ENCODE measurements at places on chromosomes 1 and 21.

GRCh38 chr1:21522525-21523038, 13.4 kb downstream of the ALPL start:
- no peak for DNase-seq

DNA sequence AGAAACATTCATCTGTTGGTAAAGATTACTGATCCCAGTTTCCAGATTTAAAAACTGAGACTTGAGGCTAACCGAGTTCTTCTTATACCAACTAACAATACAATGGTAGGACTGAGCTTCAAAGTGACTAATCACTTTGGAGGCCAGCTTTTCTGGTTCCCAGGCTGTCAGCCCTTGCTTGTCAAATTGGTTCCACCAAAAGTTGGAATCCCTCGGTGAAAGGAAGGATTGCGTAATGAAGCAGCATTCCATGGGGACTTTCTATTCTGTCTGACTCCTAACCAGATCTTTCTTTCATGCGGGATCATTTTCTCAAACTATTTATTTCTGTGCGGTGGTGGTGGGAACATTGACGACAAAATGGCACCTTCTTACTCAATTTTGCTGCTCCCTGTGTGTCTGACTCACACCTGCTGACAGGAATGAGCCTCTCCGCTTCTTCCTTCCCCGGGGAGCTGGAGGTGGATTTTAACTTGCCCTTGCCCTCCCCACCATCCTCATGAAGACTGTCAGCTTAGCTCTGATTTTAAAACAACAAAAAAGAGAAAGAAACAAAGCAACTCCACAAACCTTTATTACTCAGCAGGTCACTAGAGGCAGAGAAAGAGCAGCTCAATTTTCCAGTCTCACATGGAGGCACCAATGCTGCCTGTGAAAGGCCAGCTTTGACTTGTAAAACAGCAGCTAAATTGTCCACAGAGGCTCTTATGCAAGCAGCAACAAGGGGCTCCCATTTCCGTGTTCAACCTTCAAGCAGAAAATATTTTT, 32.9 kb upstream of the RASAL2 start:
- peak; percentile 68 for DNase-seq

DNA sequence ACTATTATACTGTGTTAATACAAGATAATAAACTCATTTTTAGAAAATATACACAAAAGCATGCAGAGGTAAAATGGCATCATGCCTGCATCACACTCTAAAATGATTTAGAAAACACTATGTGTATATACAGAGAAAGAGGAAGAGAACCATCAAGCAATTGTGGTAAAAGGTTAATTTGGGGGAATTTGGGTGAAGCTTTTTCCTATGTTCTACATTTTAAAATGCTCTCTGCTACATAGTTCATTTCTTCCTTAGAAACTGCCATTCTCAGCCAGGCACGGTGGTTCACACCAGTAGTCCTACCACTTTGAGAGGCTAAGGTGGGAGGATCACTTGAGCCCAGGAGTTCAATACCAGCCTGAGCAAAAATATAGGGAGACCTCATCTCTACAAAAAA, 44.1 kb downstream of the GON4L start:
- no peak for DNase-seq

- DNase-seq, result peak; percentile 16
These were observed 156.6 kb downstream of the GREM2 start for GRCh38 chr1:240455228-240455821.

- DNase-seq, result no peak
These were observed 5.9 kb downstream of the SLC2A7 start for GRCh38 chr1:9020305-9020704.

- DNase-seq, result no peak
These were observed 96.7 kb upstream of the KCNA3 start for GRCh38 chr1:110771245-110772022.

DNA sequence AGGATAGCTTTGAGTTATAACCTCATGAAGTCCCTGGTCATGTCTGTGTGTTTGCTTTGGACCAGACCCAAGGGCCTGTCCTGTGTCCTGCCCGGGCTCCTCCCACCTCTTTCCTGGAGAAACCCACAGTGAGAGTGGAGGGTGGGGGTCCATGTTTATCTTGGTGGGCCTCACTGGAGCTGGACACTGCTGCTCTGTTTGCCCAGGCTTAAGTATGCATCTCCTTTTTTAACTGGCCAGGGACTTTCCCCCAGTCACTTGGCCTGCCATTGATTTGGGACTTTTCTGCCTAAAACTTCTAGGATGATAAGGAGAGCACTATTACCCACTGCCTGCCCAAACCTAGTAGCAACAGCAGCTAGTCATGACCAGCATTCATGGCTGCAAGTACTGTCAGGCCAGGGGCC, 49.8 kb downstream of the DDR2 start:
- no peak for DNase-seq

DNA sequence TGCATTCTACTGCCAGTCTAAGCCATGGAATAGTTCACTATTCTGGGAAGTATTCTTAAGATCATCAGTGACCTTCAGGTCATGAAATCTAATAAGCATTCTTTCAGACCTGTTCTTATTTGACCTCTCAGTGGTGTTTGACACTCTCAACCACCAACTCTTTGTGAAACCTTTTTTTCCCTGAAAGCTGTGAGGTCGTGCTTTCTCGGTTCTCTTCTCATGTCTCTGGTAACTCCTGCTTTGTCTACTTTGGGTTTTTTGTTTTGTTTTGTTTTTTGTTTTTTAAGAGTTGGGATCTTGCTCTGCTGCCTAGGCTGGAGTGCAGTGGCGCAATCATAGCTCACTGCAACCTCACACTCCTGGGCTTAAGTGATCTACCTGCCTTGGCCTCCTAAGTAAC, 56.3 kb downstream of the POU2F1 start:
- no peak for DNase-seq

GRCh38 chr1:209723265-209723664, 18.6 kb downstream of the HSD11B1 start:
- DNase-seq, result no peak
